Stimulated activated CD8-positive, alpha-beta memory T cell treated with anti-CD3 and anti-CD28 coated beads, Interleukin-12 subunit alpha, Interleukin-12 subunit beta, amount 100 ng/mL, for 1 hour (primary cell): ENCODE measurements at places on chromosomes 11 and 22.

DNA sequence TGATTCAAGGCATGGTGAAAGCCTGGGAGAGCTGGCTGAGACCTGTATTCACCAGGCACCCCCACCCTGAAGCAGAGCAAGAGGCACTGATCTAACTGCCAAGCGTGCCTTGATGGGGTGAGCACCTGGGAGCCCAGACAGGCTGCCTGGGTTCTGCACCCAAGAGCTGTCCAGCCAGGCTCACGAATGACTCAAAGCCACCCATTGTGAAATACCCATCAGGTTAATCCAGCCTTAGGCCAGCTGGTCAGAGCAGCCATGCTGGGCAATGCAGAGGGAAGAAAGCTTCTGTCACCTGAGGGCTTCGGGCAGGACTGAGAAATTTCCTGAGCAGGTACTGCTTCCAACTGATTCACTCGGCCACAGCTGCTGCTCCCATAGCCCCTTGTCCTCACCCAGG is 22.1 kb downstream of the THOC5 start:
- DNase-seq: no peak

DNA sequence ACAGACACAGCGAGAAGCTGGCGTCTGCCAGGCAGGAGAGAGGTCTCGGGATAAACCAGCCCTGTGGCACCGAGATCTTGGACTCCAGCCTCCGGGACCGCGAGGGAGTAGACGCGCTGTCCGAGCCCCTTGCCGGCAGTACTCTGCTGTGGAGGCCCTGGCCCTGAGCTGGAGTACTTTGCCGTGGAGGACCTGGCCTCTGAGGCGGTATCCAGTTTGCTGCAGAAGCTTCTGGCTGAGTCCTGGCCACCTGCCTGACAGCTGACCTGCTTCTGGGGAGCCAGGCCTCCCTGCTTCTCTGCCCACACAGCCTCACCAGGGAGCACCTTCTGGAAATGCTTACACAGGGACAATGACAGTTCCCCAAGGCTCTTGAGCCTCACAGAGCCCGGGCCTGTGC is 31.6 kb upstream of the CARS1 start:
- no peak for DNase-seq

GRCh38 chr22:47379037-47379436 is 616.6 kb downstream of the TBC1D22A start:
- DNase-seq: no peak

DNA sequence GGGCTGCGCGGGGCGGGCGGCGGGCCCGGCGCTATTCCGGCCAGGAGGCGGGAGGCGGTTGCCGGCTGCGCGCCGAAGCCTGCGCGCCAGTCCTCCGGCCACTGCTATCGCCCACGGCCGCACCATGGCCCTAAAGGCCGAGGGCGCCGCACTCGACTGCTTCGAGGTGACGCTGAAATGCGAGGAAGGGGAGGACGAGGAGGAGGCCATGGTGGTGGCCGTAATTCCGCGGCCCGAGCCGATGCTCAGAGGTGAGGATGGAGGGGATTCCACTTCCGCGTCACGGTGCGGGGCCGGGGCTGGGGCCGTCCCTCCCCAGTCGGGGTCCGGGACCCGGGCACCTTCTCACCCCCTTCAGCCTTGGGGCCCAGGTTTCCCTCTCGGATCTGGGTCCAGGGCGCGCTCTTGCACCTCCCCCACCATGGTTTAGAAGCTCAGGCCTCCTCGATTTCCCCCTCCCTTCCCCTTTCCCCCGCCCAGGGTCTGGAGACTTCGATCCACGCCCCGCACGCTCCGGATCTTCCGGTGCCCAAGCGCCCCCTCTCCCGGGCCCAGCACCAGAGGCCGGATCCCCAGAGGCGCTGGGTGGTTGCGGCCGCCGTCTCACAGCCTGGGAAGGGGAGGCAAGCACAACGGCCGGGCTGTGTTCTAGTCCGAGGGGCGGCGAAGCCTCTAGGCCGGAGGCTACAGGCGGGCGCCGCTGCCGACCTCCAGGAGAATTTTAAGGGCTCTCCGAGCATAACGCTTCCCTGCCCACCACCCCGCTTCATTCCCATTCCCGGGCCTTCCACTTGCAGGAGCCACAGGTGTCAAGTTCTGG is 517 bp downstream of the SPINDOC start:
- DNase-seq: no peak

- no peak for DNase-seq
Measured at GRCh38 chr11:63920126-63920938, 3.4 kb upstream of the RCOR2 start.

DNA sequence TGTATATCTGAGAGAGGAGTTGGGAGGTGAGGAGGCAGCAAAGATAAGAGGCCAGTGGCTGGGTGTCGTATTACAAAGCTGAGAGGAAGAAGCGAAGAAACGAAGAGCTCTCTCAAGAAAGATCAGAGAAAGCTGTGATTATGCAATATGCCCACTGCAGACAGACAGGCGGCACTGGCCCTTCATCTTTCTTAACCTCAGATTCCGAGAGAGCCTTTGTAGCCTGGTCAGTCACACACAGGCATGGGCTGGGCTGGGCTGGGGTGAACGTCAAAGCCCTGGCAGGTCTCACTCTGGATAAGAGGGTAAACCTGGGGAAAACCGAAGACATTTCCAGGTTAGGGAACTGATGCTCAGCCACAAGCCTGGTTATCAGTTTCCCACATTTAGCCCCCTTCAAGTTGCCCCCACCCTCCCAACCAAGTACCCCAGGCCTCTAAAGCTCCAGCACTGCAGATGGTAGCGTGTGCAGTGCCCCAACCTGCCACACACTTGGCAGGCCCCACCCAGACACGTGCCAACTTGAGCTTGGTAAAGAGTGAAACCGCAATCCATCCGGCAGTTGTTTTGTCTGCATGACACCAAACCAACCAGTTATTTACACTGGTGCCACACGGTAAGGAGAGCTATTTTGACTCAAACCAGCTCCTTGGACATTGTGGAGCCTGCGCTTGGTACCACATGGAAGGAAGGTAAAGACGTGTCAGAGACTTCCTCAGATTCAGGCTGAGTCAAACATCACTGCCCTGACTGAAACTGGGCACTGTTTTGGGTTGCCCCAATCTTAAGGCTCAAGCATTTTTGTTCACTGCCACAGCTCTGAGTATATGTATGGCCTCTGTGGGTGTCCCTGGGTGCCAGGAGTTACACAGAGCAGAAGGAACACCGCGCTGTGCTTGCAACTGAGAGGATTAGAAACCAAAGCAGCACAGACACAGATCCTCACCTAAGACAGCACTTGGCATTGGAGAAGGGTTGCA is 135.9 kb downstream of the FDX1 start:
- no peak for DNase-seq

- no peak for DNase-seq
Measured at GRCh38 chr22:23110190-23110921, 31.4 kb downstream of the RSPH14 start.

- no peak for DNase-seq
Measured at GRCh38 chr11:114270531-114271270, 25.5 kb upstream of the NNMT start.

DNA sequence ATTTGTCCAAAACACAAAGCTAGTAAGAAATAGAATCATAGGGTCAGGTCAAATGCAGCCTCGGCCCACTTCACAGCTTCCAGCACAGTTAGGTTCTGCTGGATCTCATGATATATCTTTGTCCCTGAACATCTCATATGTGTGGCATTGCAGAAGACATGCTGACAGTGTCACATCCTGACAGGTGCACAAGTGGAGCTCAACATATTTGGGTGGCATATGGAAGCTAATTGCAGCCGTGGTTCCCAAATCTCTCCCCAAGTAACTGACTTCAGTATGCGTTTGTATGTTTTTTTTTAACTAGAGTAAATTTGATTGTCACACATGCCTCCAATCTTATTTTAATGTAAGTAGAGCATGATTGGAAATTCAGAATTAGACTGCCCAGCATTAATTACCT is 33.4 kb downstream of the NAV2 start:
- no peak for DNase-seq

- DNase-seq: no peak
Measured at GRCh38 chr11:14894657-14895598, 2.9 kb upstream of the CYP2R1 start.

- no peak for DNase-seq
Measured at GRCh38 chr11:3837793-3838192, 3.0 kb downstream of the RHOG start.

GRCh38 chr22:48869161-48869560 is 958.5 kb downstream of the BRD1 start:
- DNase-seq: no peak

- no peak for DNase-seq
Measured at GRCh38 chr22:46736705-46737104, 1.3 kb downstream of the CERK start.

DNA sequence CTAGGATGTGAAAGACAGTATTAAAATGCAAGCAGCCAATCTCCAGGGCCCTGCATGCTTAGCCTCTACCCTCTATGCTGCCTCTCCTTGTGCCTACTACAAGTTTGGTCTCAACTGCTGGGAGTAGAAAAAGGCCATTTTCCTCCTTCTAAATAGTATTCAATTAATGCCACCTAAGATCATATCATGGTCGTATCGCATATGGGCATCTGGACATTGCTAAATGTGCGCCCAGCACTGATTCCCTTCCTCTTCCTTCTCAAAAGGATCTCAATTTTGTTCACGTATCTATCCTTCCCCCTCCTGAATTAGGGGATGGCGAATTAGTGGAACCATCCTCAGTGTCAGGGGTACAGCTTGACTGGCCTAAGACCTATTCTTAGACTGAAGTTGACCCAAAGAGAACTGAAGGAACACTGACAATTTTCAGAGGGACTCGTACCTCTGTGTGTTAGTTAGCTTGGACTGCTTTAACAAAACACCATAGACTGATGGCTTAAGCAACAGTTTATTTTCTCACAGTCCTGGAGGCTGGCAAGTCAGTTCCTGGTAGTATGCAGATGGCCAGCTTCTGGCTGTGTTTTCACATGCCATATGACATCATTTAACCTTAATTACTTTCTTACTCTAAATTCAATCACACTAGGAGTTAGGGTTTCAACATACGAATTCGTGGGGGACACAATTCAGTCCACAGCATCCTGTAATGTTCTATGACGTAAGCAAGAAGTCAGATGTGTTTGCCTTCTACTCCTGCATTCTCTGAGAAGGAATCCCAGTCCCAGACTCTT is 8.5 kb upstream of the NUP50 start:
- DNase-seq: no peak

GRCh38 chr11:9219115-9219514 is 46.0 kb downstream of the DENND5A start:
- no peak for DNase-seq

DNA sequence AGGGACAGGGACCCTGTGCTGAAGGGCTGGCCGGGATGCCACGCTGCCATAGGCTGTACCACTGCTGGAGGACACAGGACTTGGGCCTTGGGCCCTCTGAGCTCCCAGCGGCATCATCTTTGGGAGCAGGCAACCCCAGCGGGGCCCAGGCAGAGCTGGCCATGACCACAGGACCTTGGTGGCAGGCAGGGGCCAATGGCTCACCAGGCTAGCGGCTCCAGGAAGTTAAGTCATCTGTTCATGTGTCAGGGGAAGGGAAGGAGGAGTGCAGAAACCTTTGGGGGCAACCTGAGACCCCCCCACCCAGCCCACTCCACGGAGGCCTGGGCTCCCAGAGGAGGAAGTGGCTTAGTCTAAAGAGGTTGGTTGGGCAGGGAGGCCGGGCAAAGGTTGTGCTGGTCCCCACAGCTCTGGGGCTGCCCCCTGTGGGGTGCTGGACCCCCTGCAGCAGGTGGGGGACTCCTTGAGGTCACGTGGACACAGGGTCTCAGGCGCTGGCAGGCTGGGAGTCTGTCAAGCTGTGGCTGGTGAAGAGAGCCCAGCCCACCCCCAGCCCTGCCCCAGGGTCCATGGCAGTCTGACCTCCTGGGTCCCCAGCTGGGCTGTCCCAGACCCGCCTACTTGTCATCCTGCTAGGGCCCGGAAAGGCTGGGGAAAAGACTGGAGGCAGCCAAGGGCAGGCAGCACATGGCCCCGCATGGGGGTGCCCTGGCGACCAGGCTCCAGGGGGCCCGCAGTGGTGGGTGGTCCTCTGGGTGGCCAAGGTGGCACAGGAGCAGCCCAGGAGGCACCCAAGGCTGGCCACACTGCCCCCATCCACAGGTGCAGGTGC is 184.3 kb downstream of the IGLL1 start:
- no peak for DNase-seq

DNA sequence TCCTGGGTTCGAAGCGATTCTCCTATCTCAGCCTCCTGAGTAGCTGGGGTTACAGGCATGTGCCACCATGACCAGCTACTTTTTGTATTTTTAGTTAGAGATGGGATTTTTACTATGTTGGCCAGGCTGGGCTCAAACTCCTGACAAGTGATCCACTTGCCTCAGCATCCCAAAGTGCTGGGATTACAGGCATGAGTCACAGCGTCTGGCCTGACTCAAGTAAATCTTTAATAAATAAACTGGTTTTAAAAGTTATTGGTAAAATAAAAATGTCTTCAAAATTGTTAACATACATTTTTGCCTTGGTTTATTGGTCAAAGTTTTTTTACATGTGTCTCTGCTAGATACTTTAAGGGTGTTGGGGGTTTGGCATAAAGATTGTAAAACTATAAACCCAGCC is 7.3 kb upstream of the PES1 start:
- no peak for DNase-seq

GRCh38 chr11:60347084-60347797 is 20.2 kb downstream of the MS4A6E start:
- DNase-seq: no peak

GRCh38 chr11:28739489-28740280 is 631.5 kb downstream of the METTL15 start:
- no peak for DNase-seq

GRCh38 chr22:23205339-23206049 is 25.2 kb downstream of the BCR start:
- DNase-seq: no peak

- DNase-seq: no peak
Measured at GRCh38 chr11:1163321-1163910, 5.7 kb downstream of the MUC5AC start.

GRCh38 chr11:36333468-36333867 is 37.4 kb downstream of the PRR5L start:
- no peak for DNase-seq

DNA sequence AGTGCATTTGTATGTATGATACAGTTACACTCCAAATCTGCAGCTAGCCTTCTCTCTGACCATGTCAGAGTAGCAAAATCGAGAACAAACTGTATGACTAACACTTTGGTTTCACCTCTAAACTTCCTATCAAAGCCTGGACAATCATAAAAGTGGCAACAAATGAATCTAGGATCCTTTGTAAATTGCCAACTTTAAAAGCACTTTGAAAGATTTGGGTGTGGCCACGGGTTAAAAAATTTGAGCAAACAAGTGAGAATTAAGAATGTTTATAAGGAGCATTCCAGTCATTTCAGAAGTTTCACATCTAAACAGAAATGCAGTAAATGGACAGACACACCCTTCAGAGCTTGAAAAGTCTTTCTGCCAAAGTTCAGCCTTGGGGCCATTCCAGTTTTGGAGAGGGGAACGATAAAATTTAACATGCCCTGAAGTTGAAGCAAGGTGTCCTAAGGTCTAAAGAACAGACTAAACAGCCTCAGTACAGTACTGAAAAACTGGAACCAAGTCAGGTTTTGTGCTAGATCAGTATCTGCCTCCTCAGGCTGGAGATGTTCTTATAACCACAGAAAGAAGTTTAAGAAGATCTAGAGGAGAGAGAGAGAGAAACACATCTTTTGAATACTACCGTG is 181.9 kb upstream of the BDNF start:
- DNase-seq: no peak
